ENCODE measurements at places on chromosomes 4 and X.
A peak's percentile ranks its signal among the peaks of the same experiment; 100 is the strongest.

DNA sequence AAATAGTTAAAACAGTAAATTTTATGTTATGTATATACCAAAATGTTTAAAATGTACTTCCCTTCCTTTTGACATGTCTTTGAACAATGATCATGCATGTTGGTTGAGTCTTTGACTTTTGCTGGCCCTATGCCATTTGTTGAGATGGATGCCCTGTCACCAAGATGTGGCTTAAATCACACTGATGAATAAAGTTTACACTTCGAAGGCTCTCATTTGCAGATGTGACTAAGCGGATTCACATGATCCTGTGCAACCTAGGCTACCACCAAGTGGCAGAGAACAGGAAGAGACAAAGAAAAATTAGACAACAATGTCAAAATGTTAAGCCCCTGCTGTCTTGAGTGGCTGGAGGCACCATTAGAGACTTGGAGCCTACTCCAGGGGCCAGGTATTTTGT lies 139.9 kb downstream of the RAB28 start:
- DNase-seq = no peak

GRCh38 chr4:105946771-105947170 lies 51.5 kb downstream of the NPNT start:
- DNase-seq = no peak

- DNase-seq = no peak
Observed at GRCh38 chr4:124459941-124460310, 252.6 kb downstream of the ANKRD50 start.

GRCh38 chr4:184387351-184387750 lies 87.0 kb downstream of the IRF2 start:
- no peak for DNase-seq

GRCh38 chrX:14030174-14030530 lies 460 bp upstream of the GEMIN8 start:
- DNase-seq = no peak

- peak; percentile 58 for DNase-seq
Observed at GRCh38 chr4:148445071-148445859, 3.1 kb upstream of the NR3C2 start.

GRCh38 chr4:82376109-82376508 lies 2.3 kb upstream of the HNRNPD start:
- DNase-seq = no peak

DNA sequence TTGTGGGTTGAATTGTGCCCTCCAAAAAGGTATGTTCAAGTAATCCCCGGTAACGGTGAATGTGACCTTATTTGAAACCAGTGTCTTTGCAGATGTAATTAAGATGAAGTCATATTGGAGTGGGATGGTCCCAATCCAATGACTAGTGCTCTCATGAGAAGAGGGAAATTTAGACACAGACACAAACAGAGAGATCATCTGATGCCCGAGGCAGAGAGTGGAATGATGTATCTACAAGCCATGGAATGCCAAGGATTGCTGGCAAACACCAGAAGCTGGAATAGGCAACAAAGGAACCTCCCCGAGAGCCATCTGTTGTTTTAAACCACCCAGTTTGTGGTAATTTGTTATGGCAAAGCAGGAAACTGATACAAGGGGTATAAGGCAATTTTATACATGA lies 35.1 kb downstream of the RPS6KA3 start:
- DNase-seq = no peak

GRCh38 chrX:126124721-126125120 lies 41.4 kb downstream of the DCAF12L2 start:
- DNase-seq = no peak

DNA sequence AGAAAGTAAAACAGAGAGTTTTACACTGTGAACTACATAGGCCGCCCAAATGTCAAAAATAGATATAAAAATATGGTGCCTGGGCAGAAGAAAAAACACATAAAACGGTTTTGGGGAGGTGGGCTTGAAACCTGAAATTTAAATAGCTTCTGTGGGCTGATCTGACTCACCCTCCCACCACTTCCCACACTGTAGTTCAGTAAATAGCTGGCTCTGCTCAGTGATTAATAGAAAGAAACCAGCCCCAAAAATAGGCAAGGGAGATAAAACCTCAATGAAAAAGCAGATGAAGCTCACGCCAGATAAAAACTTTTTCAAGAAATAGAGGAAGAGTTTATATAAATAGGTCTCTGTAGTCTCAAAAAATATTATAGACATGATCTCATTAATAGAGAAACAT lies 13.2 kb upstream of the COX7B2 start:
- no peak for DNase-seq
